ENCODE measurements at places on chromosomes 11 and 22.

GRCh38 chr11:103927535-103927934 is 108.9 kb upstream of the DDI1 start:
- DNase-seq: no peak

- DNase-seq: no peak
These were observed 4.6 kb upstream of the ZBED5 start for GRCh38 chr11:10862446-10862845.

GRCh38 chr22:32044477-32044876 is 1.4 kb downstream of the SLC5A1 start:
- no peak for DNase-seq

DNA sequence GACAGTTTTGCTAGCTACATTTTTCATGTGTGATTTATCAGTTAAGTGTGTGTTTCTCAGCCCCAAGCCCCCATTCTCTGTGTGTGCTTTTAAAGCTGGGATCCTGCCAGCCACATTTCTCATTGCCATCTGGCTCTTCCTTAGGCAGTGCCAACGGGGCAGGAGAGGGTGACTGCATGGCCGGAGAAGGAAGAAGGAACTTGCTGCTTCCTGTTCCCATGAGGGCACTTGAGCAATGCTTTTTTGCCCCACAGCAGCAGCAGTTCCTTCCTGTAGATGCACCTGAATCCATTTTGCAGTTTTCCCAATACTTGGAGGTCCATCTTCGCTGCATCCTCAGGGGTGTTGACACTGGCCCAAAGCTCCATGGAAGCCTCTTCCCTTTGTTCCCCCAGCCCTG is 37.5 kb downstream of the TNRC6B start:
- DNase-seq: no peak

GRCh38 chr11:130217133-130218031 is 57.8 kb downstream of the ST14 start:
- no peak for DNase-seq

DNA sequence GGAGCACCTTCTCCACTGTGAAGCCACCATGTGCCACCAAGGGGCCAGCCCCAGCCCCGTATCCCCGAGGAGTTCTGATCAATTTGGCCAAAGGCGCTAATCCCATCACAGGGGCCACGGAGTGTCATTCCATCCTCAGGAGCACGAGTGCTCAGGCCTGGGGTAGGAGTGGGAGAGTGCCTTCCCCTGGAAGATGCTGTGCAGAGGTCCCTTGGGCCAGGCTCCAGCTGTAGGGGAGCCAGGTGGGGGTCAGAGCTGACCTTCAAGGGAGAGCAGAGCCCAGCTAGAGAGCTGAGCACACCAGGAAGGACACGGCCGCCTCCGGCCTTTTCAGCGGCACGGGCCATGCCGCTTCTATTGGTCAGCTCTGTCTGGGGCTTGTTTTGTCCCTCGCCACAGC is 1459.9 kb downstream of the BRD1 start:
- DNase-seq: no peak

DNA sequence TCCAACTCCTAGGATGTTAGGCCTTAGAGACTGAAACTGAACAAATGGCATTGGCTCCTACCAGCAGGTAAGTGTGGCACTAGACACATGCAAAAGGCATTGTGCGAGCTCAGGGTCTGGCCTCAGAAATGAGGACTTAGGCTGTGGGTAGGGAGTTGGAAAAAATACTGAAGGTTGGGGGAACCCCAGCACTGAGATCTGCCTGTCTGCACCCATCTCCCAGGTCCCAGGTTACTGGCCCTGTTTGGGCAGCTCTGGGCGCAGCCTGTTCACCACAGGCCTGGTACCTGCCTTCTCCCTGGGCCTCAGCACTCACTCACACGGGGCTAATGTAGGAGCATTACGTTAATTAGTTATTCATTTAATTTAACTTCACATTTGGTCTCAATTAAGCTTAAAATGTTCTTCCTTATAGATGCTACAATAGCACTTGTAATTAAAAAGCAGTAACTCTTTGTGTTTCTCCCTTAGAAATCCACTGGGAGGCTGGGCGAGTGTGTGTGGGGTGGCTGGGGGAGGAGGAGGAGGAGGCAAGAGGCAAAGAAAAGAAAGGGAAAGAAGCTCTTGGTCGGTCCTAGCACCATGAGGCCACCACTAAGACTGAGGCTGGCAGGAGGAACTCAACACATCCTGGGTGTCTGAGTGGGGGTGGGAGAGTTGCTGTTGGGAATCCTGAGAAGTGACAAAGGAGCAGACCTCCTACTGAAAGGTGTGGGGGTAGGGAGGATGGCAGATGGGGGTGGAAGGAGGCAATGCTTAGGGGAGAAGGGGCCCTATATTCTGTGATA is 19.4 kb downstream of the TMEM218 start:
- DNase-seq: no peak

- no peak for DNase-seq
These were observed 1.2 kb upstream of the FCHSD2 start for GRCh38 chr11:73143126-73143838.

DNA sequence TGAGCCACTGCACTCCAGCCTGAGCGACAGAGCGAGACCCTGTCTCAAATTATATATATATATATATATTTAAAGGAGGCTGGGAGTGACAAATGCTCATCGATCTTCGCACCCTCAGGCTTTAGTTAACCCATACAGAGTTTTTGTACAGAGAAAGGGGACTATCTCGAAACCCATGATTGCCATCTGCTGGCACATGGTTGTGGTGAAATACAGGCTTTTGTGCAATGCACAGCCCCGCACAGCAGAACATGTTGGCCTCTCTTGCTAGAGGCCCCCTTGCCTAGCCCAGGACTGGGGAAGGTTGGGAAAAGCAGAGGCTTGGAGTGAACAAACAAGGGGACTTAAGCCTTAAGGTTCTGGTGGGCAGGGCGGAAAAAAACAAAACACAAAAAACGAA is 3.6 kb downstream of the MYBPC3 start:
- no peak for DNase-seq

DNA sequence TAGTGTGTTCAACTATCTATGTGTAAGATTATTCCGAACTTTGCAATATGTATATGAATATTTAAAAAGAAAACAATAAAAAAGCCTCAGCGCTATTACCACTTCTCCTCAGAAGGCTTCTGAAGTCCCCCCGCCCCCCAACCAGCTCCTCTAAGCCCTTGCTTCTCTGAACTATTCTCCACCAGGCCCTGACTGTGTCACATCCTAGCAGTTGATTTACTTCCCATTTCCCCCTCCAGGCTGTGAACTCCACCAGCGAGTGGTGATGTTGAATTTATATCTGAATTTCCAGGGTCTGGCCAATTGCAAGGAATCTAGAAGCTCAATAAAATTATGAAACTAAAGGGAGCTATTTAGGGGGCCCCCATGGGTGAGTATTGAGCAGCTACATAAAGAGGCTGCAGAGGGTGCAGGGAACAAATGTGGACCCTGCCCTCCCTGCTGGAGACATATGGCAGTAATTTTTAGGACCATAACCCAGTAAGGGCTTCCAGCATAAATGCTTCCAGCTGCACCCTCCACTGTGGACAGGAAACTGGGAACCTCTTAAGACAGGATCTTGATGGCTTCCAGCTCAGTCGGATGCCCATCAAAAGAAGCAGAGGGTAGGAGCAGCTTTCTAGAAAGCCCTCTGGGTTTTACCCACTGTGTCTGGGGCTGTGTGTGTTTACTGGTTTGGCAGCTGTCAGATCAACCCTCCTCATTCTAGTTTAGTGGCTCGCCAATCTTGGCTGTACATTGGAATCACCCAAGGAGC is 81.4 kb downstream of the TIMP3 start:
- DNase-seq: no peak

DNA sequence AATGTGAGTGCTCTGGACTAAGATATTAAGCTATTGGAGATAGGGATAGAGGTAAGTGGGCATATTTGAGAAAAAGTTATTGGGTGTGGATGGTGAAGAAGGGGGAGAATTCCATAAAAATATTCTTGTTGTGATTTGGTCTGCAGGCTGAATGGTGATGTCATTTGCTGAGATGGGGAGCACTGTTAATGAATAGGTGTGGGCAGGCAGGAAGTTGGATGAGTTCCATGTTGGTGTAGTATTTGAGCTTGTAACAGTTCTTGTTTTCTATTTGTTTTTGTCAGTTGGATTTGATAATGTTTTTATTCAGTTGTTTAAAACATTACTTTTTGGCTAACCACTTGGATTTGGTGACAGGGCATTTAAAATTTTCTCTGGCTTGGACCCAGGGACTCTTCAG is 168.8 kb downstream of the C11orf87 start:
- no peak for DNase-seq

- DNase-seq: no peak
These were observed 29.8 kb downstream of the MTMR3 start for GRCh38 chr22:29912605-29913398.

DNA sequence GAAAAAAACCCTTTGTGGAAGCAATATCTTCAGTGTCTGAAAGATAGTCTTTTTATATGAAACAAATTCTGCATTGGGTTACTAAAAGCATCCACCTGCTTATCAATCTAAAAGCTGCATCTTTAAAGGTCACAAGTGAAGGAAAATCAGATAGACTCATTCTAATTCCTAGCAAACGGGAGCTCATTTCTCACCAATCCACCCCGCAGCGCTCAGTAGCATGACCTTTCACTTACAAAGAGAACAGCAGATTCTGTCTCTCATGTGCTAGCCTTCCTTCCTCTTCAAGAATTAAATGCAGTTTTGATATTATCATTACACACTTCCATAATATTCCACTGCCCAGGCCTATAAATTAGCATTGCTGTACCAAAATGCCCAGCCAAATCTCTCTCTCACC is 212.9 kb downstream of the CADM1 start:
- no peak for DNase-seq

GRCh38 chr22:23856721-23857605 is 712 bp upstream of the SLC2A11 start:
- no peak for DNase-seq

DNA sequence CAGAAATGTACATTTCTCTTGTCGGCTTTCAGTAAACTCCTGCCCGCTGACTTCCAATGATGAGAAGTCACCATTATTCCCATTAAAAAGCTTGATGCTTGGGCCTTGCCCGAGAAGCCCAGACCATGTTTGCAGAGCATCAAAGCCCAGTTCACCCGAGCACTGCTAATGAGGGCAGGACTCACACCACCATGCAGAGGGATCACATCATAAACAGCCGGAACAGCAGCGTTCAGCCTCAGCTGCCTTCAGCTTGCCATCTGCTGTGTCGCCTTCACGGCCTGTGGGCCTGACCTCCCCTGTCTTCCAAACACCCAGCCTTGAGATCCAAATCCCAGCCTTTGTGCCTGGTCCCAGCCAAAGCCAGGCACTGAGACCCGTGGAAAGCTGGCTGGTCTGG is 105.4 kb upstream of the CSNK2A3 start:
- no peak for DNase-seq

DNA sequence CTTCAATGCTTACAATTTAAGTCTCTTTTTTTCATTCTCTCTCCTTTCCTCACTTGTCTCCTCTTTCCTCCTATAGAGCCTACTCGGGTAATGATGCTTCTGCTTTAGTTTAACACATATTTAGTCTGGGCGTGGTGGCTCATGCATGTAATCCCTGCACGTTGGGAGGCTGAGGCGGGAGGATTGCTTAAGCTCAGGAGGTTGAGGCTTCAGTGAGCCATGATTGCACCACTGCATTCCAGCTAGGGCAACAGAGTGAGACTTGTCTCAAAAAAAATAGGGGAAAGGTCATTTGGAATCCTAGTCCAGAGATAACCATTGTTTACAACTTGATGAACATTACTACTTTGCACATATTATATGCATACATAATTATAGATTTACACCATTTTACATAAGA is 1.4 kb upstream of the CCT8L2 start:
- no peak for DNase-seq

DNA sequence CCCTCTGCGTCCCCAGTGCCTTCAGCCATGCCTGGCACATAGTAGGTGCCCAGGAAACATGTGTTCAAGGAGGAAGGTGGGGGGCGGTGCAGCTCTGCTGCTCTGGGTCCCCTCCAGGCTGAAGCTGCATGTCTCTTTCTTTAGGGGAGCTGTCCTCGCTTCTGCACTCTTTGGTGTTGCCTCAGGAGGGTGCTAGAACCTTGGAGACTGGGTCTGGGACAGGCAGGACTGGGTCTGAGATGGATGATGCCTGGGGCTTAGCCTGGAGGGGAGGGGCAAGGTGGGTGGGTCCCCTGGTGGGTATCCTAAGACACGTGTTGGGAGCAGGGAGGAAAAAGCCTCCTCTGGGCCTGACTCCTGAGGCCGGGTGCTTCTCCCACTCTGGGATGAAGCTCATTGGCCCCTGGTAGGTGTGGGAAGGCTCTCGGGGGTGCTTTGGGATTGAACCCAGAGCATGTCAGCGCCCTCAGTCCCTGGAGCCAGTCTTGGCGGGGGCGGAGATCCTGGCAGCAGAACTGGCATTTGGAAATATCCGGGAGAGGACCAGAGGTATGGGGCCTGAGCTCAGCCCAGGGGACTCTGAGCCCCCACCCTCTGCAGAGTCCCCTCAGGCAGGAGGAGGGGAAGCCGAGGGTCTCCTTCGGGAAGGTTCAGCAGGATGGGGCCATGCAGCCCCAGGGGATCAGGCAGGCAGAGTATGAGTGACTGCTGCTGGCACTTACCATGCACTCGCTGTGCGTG is 6.7 kb upstream of the GSTP1 start:
- no peak for DNase-seq

DNA sequence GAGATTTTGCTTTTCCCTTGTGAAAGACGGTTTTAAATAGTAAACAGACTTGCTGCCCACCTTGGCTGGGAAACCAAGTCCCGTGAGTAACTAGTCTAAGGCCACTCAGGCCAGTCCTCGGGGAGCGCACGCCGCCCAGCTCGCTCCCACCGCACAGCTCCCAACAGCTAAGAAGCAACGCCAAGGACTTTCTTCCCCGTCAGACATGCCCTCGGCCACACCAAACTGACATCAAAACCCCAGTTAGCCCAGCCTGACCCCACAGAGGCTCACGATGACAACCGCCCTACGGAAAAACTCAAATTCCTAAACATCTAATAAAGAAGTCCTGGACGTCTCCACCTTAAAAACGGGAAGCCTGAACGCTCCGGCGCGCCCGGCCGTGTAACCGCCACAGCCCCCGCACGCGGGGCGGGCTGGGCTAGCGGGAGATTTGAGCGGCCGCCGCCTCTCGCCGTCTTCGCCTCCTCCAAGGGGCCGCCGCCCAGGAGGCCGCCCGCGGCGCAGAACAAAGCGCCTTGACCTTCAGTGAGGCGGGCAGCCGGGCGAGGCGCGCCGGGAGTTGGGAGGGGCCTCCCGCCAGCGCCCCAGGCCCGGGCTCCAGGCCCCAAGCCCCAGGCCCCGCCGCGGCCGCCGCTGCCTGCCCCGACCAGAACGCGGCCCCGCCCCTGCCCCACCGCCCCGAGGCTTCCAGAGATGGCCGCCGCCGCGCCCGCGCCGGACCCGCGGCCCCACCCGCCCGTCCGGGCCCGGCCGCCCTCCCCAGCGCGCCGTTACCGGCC is 486 bp downstream of the NAP1L4 start:
- DNase-seq: no peak

GRCh38 chr11:8085011-8085645 is 4.1 kb downstream of the TUB start:
- no peak for DNase-seq

All from stimulated activated CD8-positive, alpha-beta memory T cell treated with anti-CD3 and anti-CD28 coated beads, Interleukin-2, amount 100 ng/mL, for 48 hours (primary cell).